Suppressor macrophage (primary cell): ENCODE measurements at places on chromosomes 11 and 22.

DNA sequence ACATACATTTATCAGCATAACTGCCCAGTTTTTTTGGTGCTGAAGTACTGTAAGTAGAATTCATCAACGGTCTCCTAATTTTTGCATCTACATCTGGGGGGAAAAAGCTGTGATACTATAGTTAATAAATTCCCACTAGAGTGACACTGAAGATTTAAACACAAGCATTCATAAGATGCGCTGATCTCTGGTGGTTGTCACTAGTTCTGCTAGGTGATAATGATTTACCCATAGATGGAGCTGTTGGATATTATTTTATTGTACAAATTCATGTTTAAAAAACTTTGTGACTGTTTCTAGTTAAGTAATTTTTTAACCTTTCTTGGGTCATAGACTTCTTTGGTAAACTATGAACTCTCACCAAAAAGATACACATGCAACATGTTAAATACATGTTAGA, 106.6 kb downstream of the EMSY start:
- DNase-seq = no peak

- DNase-seq = peak; percentile 70
These were observed 44.3 kb downstream of the THAP12 start for GRCh38 chr11:76336597-76336996.

DNA sequence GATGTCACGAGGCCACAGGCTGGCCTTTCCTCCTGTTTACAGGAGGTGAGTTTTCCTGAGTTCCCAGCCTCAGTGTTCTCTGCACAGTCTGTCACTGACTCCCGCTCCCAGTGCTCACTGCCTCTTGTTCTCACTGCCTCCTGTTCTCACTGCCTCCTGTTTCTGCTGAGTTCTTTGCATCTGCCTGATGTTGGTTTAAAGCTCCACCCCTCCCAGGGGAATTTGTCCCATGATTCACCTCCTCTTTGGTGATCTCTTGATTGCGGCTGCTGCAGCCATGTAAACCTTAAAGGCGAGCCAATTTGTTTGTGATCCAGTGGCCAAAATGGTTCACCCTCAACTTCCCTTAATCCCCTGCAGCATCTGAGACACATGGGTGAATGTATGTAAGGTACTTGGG, 6.0 kb upstream of the TUBA8 start:
- DNase-seq = no peak

GRCh38 chr11:10305964-10306918, 1.4 kb downstream of the ADM start:
- peak; percentile 46 for DNase-seq

DNA sequence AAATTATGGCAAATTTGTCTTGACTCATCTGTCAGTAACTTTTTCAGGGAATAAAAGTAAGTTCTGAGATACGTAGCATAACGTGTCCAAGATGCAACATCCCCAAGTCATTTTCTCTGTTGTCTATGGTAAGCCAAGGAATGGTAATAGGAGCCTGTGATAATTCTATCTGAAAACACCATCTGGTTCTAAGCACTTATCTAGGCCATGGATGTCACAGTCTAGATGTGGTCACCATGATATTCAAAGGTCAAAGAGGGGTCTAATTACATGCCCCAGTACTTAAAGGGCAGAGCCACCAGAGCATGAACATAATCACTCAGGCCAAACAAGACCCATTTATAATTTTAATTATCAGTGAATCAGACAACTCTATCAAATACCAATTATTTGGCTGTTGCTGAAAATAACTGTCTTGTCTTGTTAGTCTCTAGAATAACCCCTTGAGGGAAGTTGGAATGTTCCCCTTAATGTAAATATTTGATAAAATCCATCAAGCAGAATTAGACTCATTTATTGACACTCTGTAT, 225.1 kb upstream of the MPPED2 start:
- DNase-seq = no peak

GRCh38 chr11:40130427-40130826, 1329.0 kb downstream of the LRRC4C start:
- DNase-seq = no peak

DNA sequence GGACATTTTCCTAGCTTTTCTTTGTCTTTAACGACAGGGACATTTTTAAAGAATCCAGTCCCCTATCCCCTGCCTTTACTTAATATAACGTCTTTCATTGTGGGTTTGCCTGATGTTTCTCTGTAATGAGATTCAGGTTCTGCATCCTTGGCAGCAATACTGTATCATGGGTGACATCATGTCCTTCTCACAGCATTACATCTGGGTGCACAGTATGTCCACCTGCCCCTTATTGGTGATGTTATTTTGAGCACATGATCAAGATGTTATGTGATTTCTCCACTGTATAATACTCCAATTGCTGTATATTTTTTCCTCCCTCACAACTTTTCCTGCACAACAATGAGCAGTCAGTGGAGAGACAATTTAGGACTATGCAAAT, 9.7 kb upstream of the STK33 start:
- no peak for DNase-seq
